ENCODE measurements at places on chromosomes 12 and 14.

DNA sequence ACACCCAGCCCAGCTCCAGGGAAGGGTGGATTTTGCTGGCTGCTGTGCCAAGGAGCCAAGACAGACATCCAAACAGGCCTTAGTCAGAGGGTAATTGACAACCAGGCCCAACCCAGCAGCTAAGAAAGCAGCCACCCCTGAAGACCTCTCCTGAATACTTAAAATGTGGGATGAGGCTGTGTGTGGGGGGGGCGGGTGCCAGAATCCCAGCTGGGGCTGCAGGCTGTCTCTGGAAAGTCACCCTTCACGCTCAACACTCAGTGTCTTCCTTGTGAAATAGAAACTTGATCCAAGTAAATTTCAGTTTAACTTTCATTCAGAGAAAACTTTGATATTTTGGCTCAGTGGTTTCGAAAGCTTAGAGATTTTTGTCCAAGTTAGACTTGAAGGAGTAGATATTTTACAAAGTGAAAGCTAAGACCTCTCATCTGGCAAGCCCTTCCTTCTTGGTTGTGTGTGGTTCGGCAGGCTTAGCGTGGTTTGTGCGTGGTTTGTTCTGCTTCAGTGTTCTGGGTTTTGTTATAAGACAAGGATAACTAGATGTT lies 5.1 kb downstream of the PAPLN start:
- no peak for DNase-seq

GRCh38 chr14:93706360-93706955 lies 81.8 kb downstream of the PRIMA1 start:
- no peak for DNase-seq

- no peak for DNase-seq
These were observed 4.5 kb downstream of the OR10AD1 start for GRCh38 chr12:48198672-48198971.

GRCh38 chr14:89248411-89249064 lies 168.5 kb downstream of the FOXN3 start:
- DNase-seq, result no peak

DNA sequence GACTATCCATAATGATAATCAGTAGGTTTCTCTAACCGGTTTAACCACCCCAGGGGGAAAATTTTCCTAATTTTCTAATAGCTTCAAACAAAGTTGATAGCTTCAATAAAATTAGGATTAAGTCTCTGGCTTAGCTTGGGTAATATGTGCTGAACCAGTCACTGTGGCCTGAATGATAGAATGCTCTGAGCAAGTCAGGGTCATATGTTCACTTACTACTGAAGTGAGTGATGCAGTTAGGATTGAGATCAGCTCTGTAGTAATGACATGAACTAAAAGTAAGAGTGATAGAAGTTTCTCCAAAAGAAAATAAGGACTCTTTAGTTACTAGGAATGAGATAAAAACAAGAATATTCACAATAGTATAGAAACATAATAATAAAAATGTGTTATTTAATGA lies 32.6 kb downstream of the ETNK1 start:
- DNase-seq, result no peak
